Esophagus squamous epithelium (tissue), 5 donors: ENCODE measurements at places on chromosomes 7 and 10.

DNA sequence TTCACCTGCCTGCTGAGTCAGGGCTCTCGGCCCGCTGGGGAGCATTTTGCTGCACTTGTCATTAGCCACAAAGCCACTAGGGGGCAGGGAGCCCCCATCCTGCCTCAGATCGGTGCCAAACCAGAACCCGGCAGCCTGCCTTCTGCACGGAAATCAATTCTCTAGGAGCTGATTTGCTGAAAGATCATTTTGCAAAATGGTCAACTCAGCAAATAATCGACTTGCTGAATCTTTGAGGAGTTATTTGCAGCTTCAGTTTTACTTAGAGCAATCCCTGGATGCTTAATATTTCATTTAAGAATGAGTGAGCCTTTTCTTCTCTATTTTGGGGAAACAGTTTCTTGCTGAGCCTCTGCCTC, 1.7 kb upstream of the GIMAP8 start:
- DNase-seq: peak; percentile 33

- no peak for DNase-seq
These were observed 151.5 kb downstream of the RNF216 start for GRCh38 chr7:5629941-5630340.

DNA sequence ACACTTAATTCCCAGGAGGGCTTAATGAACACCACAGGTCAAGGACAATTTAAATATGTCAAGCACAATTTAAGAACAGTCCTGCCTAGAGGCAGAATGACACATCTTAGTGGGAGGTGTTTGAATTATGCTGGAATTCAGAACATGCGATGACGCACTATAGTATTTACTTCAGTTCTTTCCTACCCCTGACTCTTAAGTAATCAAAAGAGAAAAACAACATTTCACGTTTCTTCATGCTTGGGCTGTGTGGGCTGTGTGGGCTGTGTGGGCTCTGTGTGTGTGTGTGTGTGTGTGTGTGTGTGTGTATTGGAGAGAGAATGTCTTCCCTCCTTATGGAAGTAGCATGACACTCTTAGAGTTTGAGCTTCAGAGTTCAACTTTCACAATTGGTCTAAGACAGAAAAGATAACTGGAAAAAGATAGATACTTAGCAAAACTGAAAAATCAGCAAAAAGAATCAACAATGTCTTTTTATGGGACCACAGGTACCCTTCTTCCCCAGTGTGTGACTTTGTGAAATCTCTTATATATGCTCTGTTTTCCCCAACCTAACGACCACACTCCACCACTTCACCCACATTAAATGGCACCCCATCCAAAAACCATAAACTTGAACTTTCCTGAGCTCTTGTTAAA, 33.7 kb upstream of the CABCOCO1 start:
- no peak for DNase-seq

GRCh38 chr10:31668326-31668725, 260.3 kb downstream of the ARHGAP12 start:
- no peak for DNase-seq
